D721Med (cell line): ENCODE measurements at places on chromosomes 12 and 14.

- DNase-seq, result no peak
Observed at GRCh38 chr14:94145902-94146527, 16.6 kb upstream of the IFI27L2 start.

GRCh38 chr14:91231446-91231845, 13.1 kb downstream of the GPR68 start:
- DNase-seq, result no peak

DNA sequence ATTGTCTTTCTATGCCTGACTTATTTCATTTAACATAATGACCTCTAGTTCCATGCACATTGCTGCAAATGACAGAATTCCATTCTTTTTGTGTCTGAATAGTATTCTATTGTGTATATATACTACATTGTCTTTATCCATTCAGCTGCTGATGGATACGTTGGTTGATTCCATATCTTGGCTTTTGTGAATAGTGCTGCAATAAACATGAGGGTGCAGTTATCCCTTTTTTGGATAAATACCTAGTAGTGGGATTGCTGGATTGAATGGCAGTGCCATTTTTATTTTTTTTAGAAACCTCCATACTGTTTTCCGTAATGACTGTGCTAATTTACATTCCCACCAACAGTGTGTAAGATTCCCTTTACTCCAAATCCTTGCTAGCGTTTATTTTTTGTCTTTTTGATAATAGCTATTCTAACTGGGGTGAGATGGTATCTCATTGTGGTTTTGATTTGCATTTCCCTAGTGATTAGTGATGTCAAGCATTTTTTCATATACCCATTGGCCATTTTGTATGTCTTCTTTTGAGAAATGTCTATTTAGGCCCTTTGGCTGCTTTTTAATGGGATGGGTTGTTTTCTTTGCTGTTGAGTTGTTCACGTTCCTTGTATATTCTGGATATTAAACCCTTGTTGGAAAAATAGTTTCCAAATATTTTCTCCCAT, 2.3 kb downstream of the OAS2 start:
- no peak for DNase-seq

GRCh38 chr12:124301084-124301654, 6.3 kb downstream of the RFLNA start:
- DNase-seq, result no peak

- no peak for DNase-seq
Observed at GRCh38 chr14:68638141-68638999, 154.5 kb downstream of the ZFP36L1 start.

DNA sequence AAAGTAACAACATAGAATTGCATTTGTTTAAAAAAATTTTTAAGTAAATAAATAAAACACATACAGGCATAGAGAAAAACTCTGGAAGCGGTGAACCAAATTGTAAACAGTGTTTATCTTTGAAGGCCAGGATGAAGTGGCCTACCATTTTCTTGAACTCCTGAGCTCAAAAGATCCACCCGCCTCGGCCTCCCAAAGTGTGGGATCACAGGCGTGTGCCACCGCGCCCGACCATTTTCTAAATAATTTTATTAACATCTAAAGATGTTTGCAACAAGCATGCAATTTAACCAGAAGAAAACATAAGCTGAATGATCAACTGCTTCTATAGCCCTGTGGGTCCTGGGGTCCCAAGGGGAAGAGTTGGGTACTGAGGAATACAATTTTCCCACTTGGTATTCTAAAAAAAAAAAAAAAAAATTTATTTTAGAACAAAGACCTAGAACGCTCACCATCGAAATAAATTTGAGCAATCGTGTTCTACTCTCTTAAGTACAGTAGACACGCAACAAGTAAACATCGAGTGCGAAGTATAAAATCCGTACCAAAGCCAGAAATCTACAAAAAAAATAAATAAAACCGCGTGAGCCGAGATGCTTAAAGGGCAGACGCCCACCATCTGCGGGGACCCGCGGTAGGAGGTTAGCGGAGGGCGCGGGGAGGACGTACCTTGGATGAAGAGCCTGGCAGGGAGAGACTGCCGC, 484 bp downstream of the MIS18BP1 start:
- DNase-seq, result no peak

- DNase-seq, result no peak
Observed at GRCh38 chr14:98103705-98104104, 1168.3 kb downstream of the BCL11B start.

DNA sequence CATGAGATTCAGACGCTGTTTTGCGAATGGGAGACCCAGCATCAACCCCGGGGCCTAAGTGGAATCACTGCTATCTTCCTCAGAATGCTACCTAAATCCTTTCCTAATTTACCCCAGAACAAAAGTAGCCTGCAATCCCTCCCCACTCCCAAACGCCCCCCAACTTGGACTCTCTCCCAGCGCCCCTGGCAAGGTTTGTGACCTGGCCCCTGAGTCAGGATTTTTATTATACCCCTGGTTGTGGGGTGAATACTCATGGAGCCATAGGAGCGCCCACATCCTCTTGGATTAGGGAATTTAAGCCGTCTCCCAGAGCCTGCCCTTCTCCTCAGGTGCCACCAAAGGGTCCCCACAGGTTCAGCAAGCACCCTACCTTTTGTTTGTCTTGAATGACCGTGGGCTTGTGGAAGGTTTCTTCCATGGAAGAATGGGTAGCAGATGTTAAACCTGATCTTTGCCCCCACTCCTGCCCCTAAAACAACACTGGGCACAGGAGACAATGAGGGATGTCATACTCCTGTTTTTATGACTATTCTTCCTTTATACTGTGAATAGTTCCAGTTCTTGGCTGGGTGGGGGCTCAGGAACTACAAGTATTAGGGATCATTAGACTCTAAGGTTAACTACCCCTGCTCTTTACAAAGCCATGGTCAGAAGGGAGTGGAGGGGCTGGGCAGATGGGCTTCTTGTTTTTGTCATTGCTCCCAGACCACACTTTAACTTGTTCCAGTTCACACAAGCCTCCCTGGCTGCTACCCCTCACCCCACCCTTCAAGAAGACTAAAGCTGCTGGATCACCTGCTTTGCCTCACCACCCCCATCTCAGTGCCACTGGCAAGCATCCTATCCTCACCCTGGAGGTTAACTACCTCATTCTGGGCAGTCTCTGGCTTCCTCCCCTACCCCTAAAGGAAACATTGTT, 630 bp downstream of the MYL6B start:
- no peak for DNase-seq

GRCh38 chr14:104786091-104786586, 9.4 kb downstream of the AKT1 start:
- no peak for DNase-seq

GRCh38 chr12:2373307-2373706, 320.5 kb downstream of the CACNA1C start:
- DNase-seq, result no peak

DNA sequence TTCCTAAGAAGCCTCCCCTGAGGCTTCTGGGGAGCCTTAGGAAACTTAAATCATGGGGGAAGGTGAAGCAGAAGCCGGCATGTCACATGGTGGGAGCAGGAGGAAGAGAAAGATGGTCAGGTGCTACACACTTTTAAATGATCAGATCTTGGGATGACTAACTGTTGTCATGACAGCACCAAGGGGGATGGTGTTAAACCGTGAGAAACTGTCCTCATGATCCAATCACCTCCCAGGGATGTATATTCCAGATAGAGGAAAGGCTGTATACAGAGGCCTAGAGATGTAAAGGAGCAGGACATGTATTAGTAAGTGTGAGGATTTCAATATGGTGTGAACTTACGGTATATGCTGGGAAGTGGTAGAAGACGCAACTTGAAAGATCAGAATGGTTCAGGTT, 121.1 kb downstream of the CAND1 start:
- DNase-seq, result no peak

DNA sequence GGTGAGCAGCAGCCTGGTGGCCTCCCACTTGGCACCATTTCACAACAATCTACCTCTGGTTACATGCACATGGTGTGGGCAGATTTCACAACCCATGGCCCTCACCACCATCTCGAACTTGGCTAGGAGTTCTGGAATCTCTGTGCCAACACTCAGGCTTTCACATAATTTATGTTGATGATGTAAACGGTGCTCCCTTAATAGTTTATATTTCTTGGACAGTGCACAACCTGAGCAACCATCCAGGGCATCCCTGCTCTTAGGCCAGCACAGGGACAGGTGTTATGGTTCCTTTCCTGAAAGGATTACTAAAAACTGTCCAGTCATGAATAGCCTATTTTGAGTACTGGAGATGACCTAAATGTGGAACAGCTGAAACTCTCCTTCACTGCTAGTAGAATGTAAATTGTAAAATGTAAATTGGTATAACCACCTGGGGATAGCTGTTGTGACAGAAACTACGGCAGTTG, 28.6 kb downstream of the ABCB9 start:
- no peak for DNase-seq

- no peak for DNase-seq
Observed at GRCh38 chr12:52903285-52903854, 1.5 kb downstream of the KRT8 start.

GRCh38 chr12:951176-951575, 1.7 kb upstream of the RAD52 start:
- no peak for DNase-seq

GRCh38 chr12:71014180-71014785, 93.7 kb upstream of the PTPRR start:
- DNase-seq, result no peak

DNA sequence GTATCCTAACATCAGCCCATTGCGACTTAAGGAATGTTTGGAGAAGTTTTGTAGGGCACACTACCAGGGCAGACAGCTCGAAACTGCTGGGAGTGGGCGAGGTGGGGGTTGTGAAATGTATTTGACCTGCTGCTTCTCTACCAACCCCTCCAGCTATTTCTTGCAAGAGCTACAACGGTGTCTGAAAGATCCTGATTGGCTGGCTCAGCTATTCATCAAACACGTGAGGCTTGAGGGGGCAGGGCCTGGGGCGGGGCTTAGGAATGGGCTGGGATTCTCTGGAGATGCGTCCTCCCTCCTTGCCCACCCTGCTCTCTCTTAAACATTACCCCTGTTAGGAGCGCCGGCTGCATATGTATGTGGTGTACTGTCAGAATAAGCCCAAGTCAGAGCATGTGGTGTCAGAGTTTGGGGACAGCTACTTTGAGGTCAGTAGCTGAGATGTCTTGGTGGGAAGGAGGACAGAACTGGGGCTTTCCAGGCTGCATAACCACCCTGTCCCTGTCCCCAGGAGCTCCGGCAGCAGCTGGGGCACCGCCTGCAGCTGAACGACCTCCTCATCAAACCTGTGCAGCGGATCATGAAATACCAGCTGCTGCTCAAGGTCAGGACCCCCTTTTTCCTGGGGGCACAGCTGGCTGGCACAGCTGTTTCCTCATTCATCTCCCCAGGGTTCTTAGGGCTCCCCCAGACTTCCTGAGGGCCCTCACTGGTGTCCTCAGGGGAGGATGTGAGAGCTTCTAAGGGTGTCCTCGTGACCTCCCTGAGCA, 3.1 kb downstream of the ARHGEF25 start:
- DNase-seq, result no peak

DNA sequence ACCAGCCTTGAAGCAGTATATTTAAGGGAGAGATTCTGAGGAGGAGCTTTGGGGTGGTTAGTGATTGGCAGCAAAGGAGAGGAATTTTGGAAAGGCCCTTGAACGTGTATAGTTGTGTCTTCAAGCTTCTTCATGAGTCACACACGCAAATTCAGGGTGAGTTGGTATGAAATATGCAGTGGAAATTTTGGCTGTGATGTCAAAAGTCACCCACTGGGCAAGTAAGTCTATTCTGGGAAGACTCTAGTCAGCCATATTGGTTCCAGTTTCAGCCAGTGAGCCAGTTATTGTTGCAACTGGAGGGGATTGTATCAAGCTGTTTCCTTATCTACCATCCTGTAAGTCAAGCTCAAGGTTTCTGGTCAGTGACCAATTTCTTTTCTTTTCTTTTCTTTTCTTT, 32.0 kb upstream of the VASH1 start:
- no peak for DNase-seq

- no peak for DNase-seq
Observed at GRCh38 chr12:115394496-115395220, 710.7 kb upstream of the TBX3 start.

DNA sequence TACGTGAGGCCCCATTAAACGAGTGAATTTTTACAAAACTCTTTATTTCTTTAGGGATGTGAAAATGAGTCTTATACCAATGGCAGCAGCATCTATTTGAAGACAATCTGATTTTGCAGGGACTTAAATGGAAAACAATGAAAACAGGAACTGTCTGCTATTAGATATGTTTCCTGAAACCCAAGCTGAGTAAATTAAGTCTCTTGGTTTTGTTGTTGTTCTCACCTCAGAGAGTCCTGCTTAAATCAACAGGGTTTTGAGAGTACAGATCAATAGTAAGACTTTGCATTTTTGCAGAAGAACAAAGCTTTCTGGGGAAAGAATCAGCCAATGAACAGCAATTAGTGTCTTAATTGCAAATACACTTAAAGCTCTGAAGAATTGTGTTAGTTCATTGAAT, 39.1 kb upstream of the LGR5 start:
- DNase-seq, result no peak

GRCh38 chr12:41527534-41528116, 339.5 kb downstream of the PDZRN4 start:
- no peak for DNase-seq

GRCh38 chr12:52344111-52344510, 22.9 kb upstream of the KRT83 start:
- no peak for DNase-seq

- DNase-seq, result no peak
Observed at GRCh38 chr12:72346363-72346944, 74.3 kb downstream of the TRHDE start.

- DNase-seq, result no peak
Observed at GRCh38 chr14:52069307-52070050, 620 bp upstream of the NID2 start.

- DNase-seq, result no peak
Observed at GRCh38 chr12:70936203-70936813, 15.8 kb upstream of the PTPRR start.

GRCh38 chr14:52067873-52068614, 815 bp downstream of the NID2 start:
- DNase-seq, result no peak

DNA sequence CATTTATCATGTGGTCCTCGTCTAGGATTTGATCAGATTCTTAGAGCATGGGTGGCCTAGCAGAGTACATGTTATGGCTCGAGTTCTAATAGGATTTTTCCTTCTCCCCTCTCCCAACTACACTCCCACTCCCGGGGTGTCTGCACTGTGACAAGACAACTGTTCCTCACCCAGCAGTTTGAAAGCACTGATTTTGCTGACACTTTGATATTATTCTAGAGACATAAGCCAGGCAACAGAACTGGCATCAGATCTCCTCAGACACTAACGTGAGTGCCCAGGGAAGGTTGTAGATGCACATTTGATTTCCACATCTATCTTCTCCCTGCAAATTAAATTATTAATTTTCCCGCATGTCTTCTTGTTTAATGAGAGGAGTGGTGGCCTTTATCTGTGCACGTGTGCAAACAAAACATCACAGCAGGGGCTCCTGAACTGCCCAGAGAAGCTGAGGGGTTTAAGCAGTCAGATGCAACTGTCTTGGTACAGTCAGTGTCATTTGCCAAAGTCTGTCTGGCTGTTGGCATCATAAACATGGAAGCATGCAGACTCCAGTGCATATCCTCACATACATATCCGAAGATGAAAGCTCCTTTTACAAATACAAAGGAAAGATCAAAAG, 491.8 kb downstream of the NPAS3 start:
- no peak for DNase-seq

GRCh38 chr12:110349514-110350151, 53.9 kb downstream of the ANAPC7 start:
- no peak for DNase-seq
